Thyroid gland (tissue), 4 donors: ENCODE measurements at places on chromosomes 7 and 10. TPM values are rescaled to one million over a fixed set of nuclear protein-coding genes. Genes with fewer than 3 reads are reported as not detected.

GRCh38 chr10:11682851-11683250 is 59.3 kb upstream of the ECHDC3 start:
- H3K27me3 ChIP-seq: no peaks in the 10 kb centered on the region
- H3K27ac ChIP-seq: no peak overlapping the region
- DNase-seq: no peak
- no peaks in the 10 kb centered on the region for H3K36me3 ChIP-seq

- no peak overlapping the region for H3K4me3 ChIP-seq
- no peak for DNase-seq
- no peak overlapping the region for H3K27ac ChIP-seq
- no peaks in the 10 kb centered on the region for H3K36me3 ChIP-seq
Measured at GRCh38 chr10:34558093-34558583, 257.0 kb downstream of the PARD3 start.

DNA sequence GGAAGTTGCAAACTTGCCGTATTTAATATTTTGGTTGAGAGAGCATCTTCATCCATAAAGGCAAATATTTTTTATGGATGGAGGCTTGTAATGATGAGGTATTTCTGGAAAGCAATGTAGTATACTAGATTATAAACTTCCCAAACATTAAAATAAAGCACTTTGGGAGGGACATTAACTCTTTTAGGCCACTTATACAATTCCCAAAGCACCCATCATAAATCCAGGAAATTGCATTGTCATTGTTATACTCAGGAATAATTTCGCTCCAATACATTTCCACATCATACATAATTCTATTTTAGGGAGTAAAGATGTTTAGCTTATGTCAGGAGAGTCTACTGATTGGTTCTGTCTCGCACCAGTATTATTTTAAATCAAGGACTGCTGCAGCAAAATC is 212.7 kb upstream of the MKI67 start:
- no peak for DNase-seq
- H3K4me1 ChIP-seq: peaks cover 7% of the 10 kb centered on the region
- H3K36me3 ChIP-seq: no peaks in the 10 kb centered on the region
- no peak overlapping the region for H3K27ac ChIP-seq
- H3K4me3 ChIP-seq: no peak overlapping the region
- no peaks in the 10 kb centered on the region for H3K27me3 ChIP-seq

DNA sequence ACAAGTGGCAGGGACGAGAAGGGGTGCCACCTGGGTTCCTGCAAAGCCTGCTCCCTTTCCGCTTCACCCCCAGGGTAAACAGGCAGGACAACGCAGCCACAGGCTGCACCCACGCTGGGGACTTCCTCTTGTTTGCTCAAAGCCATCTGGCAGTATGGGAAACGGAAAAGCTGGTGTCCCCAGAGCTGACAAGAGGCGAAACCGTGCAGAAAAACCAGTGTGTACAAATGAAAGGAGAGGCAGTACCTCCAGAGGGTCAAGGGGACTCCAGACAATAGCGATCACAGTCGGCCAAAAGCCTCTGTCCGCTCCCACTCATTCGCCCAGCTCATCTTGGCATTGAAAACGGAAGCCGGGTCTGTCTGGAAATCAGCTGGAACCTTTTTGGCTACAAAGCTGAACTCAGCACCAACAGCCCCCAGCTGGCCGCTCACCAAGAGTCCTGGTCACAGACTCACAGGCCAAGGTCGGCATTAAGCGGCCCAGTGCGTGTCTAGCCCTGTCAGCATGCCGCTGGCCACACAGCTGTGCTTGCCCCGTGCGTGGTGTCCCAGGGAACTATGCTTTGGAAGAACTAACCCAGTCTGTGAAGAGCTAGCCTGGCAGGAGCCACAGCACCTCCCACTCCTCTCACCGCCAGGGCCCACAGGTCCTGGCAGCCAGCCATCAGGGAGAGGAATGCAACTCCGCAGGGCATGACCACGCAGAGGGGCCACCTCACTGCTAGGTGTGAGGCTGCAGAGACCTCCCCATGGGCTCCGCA is 10.4 kb downstream of the TNS3 start:
- H3K36me3 ChIP-seq: no peaks in the 10 kb centered on the region
- H3K27me3 ChIP-seq: no peaks in the 10 kb centered on the region
- peaks cover 88% of the 10 kb centered on the region for H3K4me1 ChIP-seq
- H3K4me3 ChIP-seq: no peak overlapping the region
- peak; percentile 96 for DNase-seq

DNA sequence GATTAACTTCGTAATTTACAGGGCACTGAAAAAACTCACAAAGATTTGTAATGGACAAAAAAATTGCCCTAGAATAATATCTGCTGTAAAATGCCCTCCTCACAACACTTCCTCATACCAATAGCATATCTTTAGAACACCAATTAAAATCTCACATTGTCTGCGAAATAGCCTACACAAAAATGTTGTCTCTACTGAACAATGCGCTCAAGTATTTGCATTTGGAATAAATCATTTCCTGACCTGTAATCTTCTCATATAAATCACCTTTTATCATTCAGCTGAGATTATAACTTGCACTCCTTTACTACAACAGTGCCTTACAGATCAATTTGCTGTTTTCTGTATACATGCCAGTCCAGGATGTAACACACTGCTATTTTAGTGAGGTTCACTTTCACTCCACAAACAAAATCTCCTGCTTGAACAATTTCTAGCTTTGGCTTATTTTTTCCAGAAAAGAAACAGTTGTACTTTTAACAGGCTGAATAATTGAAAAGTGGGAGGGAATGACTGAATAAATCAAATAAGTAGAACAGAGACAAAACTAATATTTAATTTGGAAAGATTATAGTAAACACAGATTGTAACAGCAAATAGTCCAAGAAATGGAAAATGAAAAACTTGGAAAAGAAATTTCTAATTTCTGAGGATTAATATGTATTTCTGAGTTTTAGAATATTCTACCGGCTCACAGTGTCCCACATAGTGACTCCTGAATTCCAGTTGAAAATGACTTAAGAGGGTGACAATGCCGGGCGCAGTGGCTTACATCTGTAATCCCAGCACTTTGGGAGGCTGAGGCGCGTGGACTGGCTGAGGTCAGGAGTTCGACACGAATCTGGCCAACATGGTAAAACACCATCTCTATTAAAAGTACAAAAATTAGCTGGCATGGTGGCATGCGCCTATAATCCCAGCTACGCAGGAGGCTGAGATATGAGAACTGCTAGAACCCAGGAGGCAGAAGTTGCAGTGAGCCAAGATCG is 30.6 kb downstream of the JMJD1C start:
- peaks cover 16% of the 10 kb centered on the region for H3K4me1 ChIP-seq
- H3K4me3 ChIP-seq: no peak overlapping the region
- H3K27ac ChIP-seq: peak overlapping the region; percentile 5
- no peak for DNase-seq
- H3K27me3 ChIP-seq: no peaks in the 10 kb centered on the region

The ADCYAP1R1 gene
- total RNA-seq: 2.7 TPM

DNA sequence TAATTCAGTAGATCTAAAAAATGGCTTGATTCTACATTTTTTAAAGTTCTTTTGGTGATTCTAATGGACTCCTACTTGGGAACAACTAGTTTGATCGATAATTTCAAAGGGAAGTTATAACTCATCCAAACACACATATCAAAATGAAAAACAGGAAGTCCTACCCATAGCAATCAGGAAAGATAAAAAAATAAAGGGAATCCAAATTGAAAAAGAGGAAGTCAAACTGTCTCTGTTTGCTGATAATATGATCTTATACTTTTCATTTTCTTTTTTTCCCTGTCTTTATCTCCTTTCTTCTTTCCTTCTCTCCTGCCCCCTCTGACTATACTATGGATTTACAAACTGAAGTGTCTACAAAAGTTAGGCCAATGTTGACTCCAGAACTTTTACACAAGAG is 118.8 kb downstream of the IQUB start:
- no peak overlapping the region for H3K27ac ChIP-seq
- no peaks in the 10 kb centered on the region for H3K4me1 ChIP-seq
- no peaks in the 10 kb centered on the region for H3K27me3 ChIP-seq
- no peaks in the 10 kb centered on the region for H3K36me3 ChIP-seq
- no peak for DNase-seq

The TEX36 gene
- not detected for total RNA-seq

The SHTN1 gene
- 43.6 TPM for total RNA-seq

DNA sequence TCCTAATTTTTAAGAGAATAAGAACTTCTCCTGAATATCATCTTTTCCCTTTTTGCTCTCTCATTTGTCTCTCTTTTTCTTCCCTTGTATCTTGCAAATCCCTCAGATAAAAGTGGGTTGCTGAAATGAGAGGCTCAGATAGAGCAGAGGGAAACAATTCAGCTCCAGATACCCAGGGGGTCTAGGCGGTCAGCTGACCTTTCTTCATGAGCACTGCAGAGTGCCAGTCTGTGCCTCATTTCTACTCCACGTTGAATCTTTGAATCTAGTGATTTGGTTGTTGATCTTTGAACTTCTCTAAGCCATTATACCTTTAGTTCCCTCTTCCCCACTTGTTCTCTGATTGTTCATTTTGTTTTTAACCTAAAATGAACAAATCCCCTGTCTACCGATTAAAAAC is 572.6 kb downstream of the PTPRN2 start:
- no peaks in the 10 kb centered on the region for H3K36me3 ChIP-seq
- no peaks in the 10 kb centered on the region for H3K27me3 ChIP-seq
- DNase-seq: no peak
- H3K27ac ChIP-seq: no peak overlapping the region

The TBC1D12 gene
- total RNA-seq: 18.3 TPM

DNA sequence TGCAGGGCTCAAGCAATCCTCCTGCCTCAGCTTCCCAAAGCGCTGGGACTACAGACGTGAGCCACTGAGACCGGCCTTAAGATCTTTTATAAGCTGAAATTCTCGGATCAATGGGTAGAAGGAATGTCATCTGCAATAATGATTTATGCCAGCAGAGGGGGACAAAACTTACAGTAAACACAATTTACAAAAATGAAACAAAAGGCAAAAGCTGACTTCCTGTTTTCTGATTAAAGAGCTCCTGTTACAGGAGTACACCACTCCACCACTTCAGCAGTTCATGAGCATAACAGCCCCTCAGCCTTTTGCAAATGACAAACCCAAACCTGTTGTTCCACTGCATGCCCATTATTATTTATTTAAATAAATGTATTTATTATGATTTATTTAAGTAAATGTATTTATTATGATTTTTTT is 88.5 kb upstream of the ATP6V0A4 start:
- H3K27me3 ChIP-seq: no peaks in the 10 kb centered on the region
- H3K27ac ChIP-seq: no peak overlapping the region
- no peak overlapping the region for H3K4me3 ChIP-seq
- H3K36me3 ChIP-seq: no peaks in the 10 kb centered on the region
- DNase-seq: peak; percentile 4
- no peaks in the 10 kb centered on the region for H3K4me1 ChIP-seq

GRCh38 chr10:118732245-118733165 is 22.3 kb downstream of the CACUL1 start:
- no peak overlapping the region for H3K4me3 ChIP-seq
- H3K4me1 ChIP-seq: peaks cover 32% of the 10 kb centered on the region
- no peak overlapping the region for H3K27ac ChIP-seq
- H3K36me3 ChIP-seq: no peaks in the 10 kb centered on the region

DNA sequence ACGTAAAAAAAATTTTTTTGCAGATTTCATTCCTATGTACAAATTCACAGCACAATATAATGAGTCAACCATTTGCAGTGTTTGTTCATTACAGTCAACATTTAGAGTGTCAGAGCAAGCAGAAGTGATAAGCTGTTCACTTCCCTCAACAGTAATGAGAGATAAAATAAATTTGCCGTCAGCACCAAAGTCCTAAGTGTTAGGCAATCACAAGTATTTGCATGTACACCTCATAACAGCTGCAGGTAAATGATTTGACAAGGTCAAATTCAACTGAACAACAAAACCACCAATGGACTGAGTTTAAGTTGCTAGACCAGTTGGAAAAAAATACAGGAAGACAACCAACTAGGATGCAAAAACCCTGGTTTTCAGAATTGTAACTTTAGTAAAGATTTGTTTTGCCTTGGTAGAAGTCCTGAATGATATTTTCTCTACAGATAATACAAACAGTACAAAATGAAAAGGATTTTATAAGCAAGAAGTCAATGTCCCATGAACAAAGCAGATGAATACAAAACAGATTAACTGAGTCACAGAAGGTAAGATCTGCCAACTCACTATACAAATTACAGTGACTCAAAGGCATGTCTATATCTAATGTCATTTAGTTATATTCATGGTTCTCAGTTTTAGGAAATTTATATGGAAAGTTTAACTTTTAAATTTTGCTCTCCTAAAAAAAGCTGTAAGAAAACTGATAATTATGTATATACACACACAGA is 10.4 kb downstream of the RAPGEF5 start:
- H3K27ac ChIP-seq: no peak overlapping the region
- H3K27me3 ChIP-seq: no peaks in the 10 kb centered on the region
- no peak overlapping the region for H3K4me3 ChIP-seq
- H3K4me1 ChIP-seq: no peaks in the 10 kb centered on the region

The MRLN gene
- not detected for total RNA-seq

DNA sequence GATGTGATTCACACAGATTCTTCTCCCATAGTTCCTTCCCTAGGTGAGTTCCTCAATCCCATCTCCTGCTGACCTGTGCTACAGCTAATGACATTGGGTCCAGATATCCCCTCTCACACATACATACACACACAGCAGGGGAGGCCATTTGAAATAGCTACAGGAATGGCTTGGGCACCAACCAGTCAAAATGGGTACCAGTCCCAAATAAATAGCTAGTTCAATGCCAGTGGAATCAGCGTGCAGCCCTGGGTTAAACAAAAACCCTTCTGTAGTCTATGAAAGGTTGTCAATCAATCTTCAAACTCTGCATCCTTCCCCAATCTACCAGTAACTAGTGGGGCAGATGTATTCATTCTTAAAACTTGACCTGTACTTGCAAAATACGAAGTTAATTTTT is 9.3 kb downstream of the PNLIPRP2 start:
- H3K27me3 ChIP-seq: no peaks in the 10 kb centered on the region
- no peak for DNase-seq
- H3K4me1 ChIP-seq: no peaks in the 10 kb centered on the region
- no peak overlapping the region for H3K27ac ChIP-seq
- H3K36me3 ChIP-seq: no peaks in the 10 kb centered on the region

The OAT gene
- total RNA-seq: 93.9 TPM

DNA sequence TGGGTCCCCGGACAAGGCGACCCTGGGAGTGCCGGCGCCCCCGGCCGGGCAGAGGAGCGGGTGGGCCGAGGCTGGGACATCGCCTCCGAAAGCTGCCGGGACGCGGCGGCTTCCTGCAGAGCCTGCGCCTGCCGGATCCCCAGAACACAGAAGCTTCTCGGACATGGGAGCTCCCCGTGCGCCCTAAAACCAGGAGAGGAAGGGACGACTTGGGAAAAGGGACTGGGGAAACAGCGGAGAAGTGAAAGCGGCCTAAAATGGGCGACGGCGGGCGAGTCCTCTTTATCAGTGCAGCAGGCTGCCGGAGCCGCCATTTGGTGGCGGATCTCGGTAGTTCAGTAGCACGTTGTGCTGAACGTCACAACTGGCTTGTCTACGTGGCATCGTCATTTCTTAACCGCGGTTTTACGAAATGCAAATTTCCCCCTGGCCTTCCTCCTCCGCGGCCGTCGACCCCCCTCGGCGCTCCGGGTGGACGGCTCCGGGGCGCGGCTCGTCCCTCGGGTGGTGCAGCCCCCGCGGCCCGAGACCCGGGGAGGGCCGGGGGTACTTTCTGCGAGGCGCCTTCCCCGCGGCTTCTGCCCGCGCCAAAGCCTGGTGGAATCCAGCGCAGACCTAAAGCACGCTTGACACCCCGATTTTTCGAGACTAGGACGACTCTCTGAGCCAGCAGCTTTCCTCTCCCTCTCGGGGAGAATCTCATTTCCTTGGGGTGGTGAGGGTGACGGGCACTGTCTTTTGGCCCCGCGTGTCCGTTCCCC is 9.9 kb upstream of the SPAG6 start:
- no peak overlapping the region for H3K27ac ChIP-seq
- peaks cover 26% of the 10 kb centered on the region for H3K4me1 ChIP-seq
- H3K27me3 ChIP-seq: peaks cover 62% of the 10 kb centered on the region
- peak; percentile 37 for DNase-seq

The ABCA13 gene
- total RNA-seq: 13.3 TPM
